ENCODE measurements at places on chromosomes 11 and 22. TPM values are rescaled to one million over a fixed set of nuclear protein-coding genes. Genes with fewer than 3 reads are reported as not detected.

Gene TEAD1
- 170 TPM for total RNA-seq

Gene OR5B2
- total RNA-seq: not detected

Gene C1QTNF5
- 15.7 TPM for total RNA-seq

Gene SHANK3
- total RNA-seq: 1.7 TPM

Gene CASP4
- total RNA-seq: 150 TPM

Gene CRY2
- 5.4 TPM for total RNA-seq

Gene OR52E5
- not detected for total RNA-seq

Gene LRP4
- total RNA-seq: 17.7 TPM

Gene TEX54
- not detected for total RNA-seq

Gene CRYBB2
- total RNA-seq: not detected

Gene DDTL
- 1.6 TPM for total RNA-seq

Gene MS4A3
- total RNA-seq: not detected

Gene CD6
- not detected for total RNA-seq

GRCh38 chr22:39748877-39749276 lies 144.7 kb downstream of the ENTHD1 start:
- DNase-seq: no peak

GRCh38 chr22:28855355-28856094 lies 27.8 kb upstream of the ZNRF3 start:
- peak; percentile 80 for DNase-seq

GRCh38 chr22:31292236-31292989 lies at the start of gene PIK3IP1:
TSS of gene PIK3IP1 (minus strand) at chr22:31292488. CDS start at chr22:31292344, 144 bp downstream.
- peak; percentile 89 for DNase-seq

- DNase-seq: no peak
These were observed 495 bp upstream of the KCNK4 start for GRCh38 chr11:64290352-64291261.

DNA sequence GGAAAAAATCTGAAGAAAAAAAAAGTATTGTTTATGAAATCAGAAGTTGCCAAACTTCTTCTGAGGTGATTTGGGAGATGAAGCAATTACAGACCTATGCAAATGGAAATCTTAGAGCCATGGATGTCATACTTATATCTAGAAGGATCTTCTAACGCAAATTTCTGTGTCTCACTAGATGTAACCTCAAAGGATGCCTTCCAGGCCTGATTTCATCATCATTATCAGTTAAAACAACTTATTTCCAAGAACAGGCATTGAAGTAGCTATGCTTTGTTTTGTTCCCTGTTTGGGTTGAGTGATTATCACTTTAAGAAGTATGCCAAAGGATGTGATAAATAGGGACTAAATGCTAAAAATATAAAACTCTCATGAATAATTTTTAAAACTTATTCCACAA lies 43.9 kb upstream of the ANGPTL5 start:
- no peak for DNase-seq

- no peak for DNase-seq
These were observed 314.2 kb upstream of the SORL1-AS1 start for GRCh38 chr11:121766991-121767390.

DNA sequence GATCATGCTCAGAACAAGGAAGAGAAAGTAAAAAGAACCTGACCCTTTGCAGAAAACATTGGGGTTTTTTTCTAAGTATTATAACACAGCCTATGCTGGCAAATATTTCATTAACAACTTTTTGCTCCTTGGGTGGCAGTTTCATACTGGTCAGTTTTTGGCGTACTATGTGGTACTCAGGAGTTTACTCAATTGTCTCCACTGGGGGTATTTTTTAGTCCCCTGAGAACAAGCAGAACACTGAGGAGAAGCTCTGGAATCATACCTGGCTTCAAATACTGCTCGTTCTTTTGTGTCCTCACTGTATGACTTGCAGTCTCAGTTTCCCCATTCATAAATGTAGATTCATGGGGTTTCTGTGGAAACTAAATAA lies 90.4 kb downstream of the SERGEF start:
- no peak for DNase-seq

- peak; percentile 14 for DNase-seq
These were observed 9.6 kb downstream of the BACE1-AS start for GRCh38 chr11:117300773-117301172.

DNA sequence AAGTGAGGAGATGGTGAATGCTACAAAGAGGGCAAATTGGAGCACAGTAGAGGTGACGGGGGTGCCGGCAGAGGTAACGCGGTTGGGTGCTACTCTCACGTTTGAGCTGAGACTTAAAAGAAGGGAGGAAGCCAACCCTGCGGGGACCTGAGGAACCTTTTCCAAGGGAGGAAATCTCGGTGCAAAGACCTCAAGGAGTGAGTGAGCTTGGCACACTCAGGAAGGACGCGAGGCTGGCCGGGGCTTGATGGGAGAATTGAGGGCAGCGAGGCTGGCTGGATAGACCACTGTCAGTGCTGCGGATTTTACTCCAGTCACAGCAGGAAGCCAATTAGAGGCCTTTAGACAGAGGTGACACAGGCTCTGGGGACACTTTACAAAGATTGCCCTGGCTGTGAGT lies 25.0 kb downstream of the TSKU start:
- DNase-seq: no peak

DNA sequence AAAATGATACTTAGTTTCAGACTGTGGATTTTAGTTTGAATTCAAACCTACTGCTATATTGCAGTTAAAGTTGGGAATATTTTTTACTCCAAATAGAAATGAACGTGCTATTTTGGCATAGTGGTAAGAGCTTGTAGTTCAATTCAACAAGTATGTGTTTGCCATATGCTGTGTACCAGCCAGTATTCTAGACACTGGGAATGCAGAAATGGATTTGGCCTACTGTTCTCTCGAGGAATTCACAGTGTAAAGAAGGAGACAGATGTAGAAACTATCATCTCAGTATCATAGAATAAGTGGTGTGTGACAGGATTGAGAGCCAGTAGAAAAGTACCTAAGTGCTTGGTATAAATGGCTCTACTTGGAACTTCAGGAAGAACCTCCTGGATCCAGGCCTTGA lies 80.4 kb downstream of the ATXN10 start:
- no peak for DNase-seq

DNA sequence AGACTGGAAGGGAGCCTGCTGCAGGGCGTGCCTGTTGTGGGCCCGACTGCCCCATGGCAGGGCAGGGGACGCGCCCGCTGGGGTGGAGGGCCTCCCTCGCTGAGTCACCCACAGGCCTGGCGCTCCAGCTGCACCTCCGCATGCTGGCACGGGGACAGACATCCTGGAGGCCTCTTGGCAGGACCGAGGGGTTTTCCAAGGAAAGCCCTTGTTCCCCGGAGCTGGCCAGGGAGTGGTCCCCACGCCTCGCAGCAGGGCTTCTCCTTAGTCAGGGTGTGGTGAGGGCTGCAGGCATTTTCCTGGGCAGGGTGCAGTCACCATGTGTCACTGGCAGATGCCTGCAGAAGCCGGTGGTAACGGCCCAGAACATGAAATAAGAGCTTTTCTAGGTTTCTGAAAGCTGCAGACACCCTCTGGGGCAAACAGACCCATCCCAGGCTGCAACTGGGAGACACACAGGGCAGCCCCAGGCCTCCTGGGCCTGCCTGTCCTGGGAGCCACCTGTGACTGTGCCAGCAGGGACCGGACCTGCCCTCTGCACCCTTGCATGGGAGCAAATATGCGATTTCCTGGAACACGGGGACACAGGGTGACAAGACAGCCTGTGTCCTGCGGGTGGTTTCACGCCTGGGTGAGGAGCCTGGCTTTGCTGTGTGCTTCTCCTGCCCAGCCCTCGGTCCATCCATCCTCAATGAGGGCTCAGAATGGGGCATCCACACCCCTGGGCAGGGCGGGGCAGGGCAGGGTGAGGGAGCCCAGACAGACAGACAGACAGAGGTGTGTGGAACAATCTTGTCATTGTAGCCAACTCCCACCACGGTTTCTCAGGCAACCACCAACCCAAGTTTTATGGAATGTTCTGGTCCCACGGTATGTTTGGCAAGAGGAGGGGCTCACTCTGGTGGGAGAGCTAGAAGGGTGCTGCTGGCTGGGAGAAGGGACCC lies 43.2 kb upstream of the FADD start:
- DNase-seq: peak; percentile 18

- DNase-seq: no peak
These were observed 21.4 kb downstream of the GTPBP1 start for GRCh38 chr22:38727123-38727522.

All from renal cortical epithelial cell (primary cell).